Osteoblast (primary cell): ENCODE measurements at places on chromosomes 3 and 15. TPM values are rescaled to one million over a fixed set of nuclear protein-coding genes. Genes with fewer than 3 reads are reported as not detected.

DNA sequence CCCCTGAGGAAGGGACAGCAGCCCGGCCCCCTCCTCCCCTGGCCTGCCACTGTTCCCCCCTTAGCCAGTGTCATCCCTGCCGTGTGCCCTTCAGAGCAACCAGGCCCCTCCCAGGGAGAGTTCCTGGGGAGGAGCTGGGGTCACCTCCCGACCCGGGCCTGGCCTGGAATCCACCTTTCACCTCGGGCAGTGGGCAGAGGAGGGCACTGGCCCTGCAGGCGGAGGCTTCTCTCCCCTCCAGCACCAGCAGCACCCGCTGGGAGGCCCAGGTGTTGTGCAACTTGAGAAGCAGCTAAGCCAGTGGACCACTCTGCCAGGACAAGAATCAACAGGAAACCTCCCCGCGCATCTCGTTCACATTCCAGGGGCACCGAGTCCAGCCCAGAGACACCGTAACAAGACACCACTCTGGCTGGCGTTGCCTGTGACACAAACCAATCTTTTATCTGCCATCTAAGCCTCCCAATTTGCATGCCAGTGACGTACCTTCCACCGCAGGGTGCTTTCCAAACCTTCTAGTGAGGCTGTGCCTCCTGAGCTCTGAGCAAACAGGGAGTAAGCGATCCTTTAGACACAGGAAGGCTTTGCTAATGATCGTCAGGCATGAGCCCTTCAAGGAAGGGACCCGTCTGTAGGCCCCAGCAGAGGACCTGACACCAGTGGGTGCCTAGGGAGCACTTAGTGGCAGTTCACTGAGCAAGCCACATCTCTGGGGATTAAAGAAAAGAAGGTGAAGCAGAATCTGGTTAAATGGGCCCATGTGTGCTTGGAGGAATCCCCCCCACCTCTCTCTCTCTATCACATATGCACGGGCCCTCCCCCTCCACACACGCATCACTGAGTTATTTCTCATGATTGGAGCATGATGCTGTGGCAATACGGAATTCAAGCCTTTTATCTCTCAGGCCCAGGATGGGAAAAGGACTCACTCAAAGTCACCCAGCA, 98.9 kb upstream of the TLE3 start:
- peak; percentile 41 for DNase-seq

DNA sequence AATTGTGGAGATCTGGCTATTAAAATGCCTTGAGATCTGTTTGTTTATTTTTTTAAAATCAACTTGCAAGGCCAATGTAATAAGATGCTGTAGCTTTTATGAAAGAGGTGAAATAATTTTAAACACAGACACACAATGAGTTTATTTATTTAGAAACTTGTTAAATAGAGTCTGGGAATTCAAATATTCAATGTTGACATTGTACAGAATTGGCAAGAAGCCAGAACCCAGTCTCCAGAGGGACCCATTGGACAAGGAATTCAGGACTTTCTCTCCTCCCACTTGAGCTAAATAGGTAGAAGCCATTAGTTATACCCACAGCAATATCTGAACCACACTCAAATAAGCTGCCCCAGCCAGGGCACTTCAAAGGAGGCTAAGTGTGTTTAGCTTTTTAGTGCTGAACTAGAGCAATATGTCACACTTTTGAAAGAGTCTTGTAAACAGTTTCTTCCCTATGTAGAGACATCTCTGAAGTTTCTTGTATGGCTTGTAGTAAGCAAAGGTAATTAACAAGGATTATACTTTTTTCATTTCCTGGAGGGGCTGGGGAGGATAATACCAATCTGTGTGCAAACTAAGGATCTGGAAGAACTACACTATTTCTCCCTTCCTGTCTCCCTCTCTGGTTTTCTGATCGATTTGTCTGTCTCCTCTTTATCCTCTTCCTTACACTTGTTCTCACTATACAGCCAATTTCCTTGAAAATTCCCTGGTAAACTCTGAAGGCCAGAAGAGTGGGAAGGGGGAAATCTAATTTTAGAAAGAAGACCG, 6.0 kb downstream of the MECOM start:
- DNase-seq: peak; percentile 78

Gene ITIH1
- not detected in 2 replicates for total RNA-seq

Gene SCAANT1
- total RNA-seq: not detected in 2 replicates

GRCh38 chr3:37500518-37500917, 326.1 kb upstream of the LRRFIP2 start:
- no peak for DNase-seq

DNA sequence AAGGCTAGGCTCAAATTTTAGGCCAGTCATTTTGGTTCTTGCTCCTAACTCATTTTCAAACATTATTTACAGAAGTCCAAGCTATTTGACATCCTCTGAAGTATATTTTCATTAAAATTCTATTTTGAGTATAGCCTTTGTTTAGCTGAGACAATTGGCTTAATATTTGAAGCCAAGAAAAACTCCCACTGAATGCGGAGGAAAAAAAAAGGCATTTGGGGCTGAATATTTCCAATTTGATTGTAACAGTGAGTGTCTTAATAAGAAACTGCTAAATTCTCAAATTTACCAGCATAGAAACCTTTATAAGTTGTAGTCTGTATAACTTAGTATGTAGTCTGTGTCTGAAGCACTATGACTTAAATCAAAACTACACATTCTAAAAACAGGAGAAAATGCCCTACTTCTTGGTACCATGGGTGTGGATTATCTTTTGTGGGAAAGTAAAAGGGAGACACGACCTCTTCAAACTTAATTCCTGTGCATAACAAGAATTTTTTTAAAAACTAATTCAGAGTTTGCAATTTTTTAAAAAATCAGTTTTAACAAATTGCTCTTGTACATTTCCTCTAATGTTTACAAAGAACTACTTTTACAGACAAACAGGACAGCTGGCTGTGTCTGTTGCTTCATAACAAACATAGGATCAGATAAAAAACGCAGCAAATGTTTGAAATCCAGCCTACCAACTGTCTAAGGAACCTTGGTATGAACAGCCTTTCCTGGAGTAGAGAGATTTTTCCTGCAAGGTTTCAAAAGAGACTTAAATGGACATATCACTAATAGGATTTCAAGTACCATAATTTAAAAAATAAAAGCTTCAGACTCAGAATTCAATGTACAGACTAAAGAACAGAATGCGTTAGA, 52.7 kb upstream of the LMOD3 start:
- DNase-seq: peak; percentile 17

Gene AHSG
- total RNA-seq: not detected in 2 replicates

GRCh38 chr3:6351752-6352151, 509.2 kb upstream of the GRM7 start:
- no peak for DNase-seq

DNA sequence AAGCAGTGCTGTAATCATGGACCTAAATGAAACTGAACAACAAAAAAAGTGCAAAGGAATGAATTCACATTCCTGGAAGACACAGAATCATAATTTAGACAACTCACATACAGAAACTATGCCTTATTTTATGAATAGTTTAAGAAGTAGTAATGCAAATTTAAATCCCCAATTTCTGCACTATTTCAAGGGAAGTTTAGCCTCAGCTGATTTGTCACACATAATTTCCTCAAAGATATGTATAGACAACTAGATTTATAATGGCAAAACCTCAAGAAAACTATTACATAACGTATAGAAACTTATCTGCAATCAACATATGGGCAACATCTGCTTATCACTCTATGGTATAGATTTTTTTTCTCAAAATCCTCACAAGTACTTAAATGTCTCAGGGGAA, 7.8 kb upstream of the PTX3 start:
- no peak for DNase-seq

GRCh38 chr15:70132571-70132970, 34.9 kb upstream of the TLE3 start:
- DNase-seq: peak; percentile 51

Gene INKA1
- 5.8 and 6.5 TPM in 2 replicates for total RNA-seq

Gene CCDC71
- 19.2 and 22.8 TPM in 2 replicates for total RNA-seq

DNA sequence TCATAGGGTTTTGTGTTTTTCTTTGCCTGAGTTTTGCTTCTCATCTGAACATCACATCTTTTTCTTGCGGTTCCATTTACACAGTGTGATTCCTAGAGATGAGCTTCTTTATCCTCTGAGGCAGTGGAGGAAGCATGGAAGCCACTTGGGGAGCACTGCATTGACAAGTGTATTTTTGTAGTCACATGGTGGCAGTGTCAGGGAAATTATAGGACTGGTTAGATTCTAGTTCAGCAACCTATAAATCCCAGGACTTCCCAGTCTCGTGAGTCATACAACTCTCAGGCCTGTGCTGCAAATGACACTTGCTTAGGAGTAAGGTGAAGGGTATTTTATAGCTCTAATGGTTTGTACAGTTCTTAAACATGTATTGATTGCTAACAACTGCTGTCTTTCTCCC, 58.4 kb downstream of the RBM6 start:
- DNase-seq: peak; percentile 81

DNA sequence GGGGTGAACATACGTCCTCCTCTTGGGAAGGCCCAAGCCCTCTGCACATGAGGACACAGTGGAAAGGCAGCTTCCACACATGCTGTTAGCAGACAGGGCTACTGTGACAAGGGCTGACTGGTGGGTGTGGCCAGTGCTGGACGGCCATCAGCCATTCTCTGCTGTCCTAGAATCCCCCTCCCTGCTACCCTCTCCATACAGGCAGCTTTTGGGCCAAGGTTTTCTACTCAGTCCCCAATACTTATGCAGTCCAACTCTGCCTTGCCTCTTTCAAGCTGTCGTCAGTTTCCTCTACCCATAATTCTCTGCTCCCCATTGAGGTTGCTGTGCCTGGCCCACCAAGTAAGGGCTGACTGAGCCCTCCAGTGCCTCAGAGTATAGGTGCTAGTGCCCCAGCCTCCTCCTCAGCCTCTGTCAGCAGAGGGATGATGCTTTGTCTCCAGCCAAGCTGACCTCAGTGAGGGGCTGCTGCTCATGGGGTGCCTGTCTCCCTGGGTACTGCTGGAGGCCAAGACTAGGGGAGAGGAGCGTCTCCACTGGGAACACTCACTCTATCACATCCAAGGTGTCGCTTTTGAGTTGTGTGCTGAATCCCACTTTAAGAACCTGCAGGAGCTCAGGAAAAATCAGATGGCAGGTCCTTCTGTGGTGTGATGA, 2.8 kb downstream of the LOXL1 start:
- peak; percentile 57 for DNase-seq

DNA sequence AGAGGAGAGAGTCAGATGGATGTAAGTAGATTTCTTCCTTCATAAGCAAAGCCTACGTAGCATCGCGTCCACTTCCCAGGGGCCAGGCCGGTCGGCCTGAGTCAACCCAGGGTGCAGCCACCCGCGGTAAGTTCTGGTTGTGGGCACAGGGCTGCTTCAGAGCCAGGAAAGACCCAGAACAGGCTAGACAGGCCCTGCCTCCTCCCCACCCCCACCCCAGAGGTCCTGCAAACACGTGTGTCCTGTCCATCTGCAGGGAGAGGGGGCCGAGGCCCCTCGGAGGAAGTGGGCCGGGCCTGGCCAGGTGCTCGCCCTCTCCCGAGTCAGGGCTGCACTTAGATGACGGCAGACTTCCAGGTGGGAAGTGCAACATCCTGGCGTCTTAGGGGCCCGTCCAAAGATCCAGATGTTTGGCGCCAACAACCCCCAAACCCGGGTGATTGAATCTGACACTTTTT, 100.8 kb upstream of the ALDH1A3 start:
- DNase-seq: peak; percentile 52
